ENCODE measurements at places on chromosomes 7 and 10.

DNA sequence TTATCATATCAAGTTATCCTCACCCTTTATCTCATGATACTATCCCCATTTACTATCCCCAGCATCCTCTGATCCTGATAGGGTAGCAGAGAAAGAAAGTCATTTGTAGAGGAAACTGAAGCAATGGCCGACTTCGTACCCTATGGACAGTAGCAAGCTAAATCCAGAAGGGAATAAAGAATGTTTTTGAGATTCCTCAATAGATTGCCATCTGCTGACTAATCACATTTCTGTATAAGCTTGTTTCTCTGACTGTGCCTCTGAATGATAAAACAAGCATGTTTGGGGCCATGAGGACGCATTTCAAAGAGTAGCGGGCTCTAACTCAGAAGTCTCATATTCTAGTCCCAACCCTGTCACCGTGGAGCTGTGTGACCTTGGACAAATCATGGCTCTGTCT, 13.2 kb upstream of the FAM107B start:
- DNase-seq, result no peak

- DNase-seq, result no peak
Observed at GRCh38 chr7:84452618-84453017, 258.0 kb upstream of the SEMA3A start.

- no peak for DNase-seq
Observed at GRCh38 chr10:117353684-117354083, 21.6 kb downstream of the PDZD8 start.

- DNase-seq, result no peak
Observed at GRCh38 chr7:142645777-142646176, 103.5 kb upstream of the PRSS1 start.

DNA sequence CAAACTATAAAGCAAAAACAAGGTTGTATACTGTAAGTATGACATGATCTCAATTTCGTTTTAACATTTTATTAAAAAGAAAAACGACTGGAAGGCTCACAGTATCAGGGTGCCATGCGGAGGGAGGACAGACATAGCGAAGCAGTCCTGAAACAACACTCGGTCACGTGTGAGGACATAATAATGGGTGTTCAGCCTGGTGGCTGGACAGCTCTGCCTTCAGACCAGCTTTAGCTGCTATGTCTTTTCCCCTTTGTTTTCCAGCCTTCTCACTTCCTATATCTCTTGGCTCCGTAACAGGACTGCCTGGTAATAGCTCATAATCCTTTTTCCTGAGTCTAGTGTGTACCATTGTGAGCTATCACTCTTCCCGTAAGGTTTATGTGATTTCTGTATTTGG, 18.4 kb upstream of the KLF14 start:
- DNase-seq, result no peak

DNA sequence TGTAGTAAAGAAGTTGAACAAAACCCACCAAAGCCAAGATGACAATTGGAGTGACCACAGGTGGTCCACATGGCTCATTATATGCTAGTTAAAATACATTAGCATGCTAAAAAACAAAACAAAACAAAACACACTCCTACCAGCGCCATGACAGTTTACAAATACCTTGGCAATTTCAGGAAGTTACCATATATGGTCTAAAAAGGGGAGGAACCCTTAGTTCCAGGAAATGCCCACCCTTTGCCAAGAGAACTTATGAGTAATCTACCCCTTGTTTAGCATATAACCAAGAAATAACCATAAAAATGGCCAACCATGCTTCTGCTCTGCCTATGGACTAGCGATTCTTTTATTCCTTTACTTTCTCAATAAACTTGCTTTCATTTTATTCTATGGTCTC, 979.1 kb upstream of the POT1 start:
- DNase-seq, result no peak

- DNase-seq, result no peak
Observed at GRCh38 chr7:91940171-91940570, 491 bp upstream of the AKAP9 start.

GRCh38 chr10:29314726-29315125, 25.9 kb downstream of the LYZL1 start:
- no peak for DNase-seq

- no peak for DNase-seq
Observed at GRCh38 chr7:107387573-107388219, 82.2 kb upstream of the GPR22 start.

DNA sequence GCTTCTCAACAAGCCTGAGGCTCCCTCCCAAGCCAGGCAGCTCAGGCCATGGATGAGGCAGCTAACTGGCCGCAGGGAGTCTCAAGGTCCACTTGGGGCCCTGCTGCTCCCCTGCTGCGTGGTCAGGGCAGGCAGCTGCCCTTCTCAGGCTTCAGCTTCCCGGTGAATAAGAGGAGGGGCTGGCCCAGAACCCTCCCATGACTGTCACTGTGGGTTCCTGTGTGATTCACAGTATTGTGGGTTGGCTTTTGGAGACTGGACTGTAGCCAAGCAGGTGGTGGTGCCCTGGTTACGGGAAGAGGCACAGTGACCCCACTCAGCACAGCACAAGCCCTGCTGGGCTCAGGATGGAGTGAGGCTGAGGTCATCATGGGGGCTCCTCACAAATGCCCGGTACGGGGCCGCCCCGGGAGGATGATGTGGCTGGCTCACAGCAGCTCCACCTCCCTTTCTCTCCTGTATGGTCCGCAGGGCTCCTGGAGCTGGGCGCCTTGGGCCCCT, 189.8 kb downstream of the HECW1 start:
- DNase-seq, result no peak

GRCh38 chr10:125102821-125103220, 57.5 kb downstream of the CTBP2 start:
- DNase-seq, result no peak

DNA sequence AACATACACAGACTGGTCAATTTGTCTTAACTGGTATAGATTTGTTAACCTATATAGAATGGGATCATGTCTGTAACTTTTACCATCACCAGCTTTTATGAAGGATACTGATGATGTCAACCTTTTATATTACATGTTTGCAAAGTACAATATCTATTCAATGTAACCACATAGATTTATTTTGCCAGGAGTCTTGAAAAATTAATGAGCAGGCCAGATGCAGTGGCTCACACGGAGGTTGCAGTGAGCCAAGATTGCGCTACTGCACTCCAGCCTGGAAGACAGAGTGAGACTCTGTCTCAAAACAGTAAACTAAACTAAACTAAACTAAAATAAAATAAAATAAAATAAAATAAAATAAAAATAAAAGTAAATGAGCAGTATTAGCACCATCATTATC, 30.0 kb upstream of the PARD3 start:
- DNase-seq, result no peak

- DNase-seq, result no peak
Observed at GRCh38 chr10:16909961-16910792, 93.0 kb upstream of the RSU1 start.

- DNase-seq, result no peak
Observed at GRCh38 chr7:121005996-121006584, 17.6 kb downstream of the CPED1 start.

- no peak for DNase-seq
Observed at GRCh38 chr10:44761076-44761475, 150.1 kb upstream of the TMEM72 start.

GRCh38 chr7:29408841-29409243, 154.8 kb upstream of the PRR15 start:
- DNase-seq, result peak; percentile 47

GRCh38 chr7:105187302-105188169, 173.5 kb downstream of the KMT2E start:
- DNase-seq, result no peak

GRCh38 chr10:18164093-18164492, 23.9 kb downstream of the CACNB2 start:
- no peak for DNase-seq

GRCh38 chr7:30391806-30392205, 86.8 kb downstream of the NOD1 start:
- DNase-seq, result no peak

DNA sequence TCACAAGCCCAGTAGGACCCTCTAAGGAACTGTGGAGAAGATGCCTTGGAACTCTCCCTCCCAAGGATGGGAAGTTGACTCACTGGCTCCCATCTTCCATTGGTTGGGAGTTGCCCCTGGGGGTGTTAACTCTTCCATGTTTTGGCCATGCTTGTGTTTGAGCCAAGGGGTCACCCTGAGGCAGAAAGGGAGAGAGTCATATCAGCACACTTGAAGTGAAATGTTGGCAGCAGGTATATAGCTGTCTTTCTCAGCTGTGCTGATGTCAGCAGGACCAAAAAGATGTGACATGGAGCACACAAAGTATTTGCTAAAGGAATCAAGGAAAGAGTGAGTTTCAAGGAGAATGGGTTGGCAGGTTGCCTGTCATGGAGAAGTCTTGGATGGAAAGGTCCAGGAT, 359.4 kb downstream of the RPS24 start:
- DNase-seq, result no peak

- peak; percentile 32 for DNase-seq
Observed at GRCh38 chr10:102409604-102410428, 8.8 kb downstream of the PSD start.

GRCh38 chr10:4916086-4916716, 47.0 kb upstream of the AKR1C1 start:
- no peak for DNase-seq

GRCh38 chr7:70037171-70037933, 439.1 kb downstream of the AUTS2 start:
- no peak for DNase-seq

- DNase-seq, result no peak
Observed at GRCh38 chr10:71009126-71009525, 120.8 kb upstream of the PCBD1 start.

DNA sequence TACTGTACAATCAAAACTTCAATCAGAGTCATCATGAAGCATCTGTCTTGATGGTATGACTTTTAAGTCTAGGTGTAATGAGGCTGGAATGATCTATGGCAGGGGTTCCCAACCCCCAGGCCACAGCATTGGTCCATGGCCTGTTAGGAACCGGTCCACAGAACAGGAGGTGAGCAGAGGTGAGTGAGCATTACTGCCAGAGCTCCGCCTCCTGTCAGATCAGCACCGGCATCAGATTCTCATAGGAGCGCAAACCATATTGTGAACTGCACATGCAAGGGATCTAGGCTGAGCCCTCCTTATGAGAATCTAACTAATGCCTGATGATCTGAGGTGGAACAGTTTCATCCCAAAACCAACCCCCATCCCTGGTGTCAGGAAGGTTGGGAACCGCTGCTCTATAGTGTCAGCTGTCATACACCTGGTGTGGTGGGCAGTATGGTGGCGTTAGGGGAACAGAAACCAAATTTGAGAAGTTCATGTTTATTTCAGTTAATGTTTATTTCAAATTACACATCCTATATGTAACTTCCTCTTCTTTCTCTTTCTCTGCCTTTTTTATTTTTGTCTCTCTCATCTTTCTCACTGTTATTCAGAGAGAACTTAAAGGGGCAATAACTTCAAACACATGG, 432.6 kb downstream of the TNS3 start:
- no peak for DNase-seq

- DNase-seq, result no peak
Observed at GRCh38 chr10:10796774-10797415, 220.8 kb upstream of the CELF2 start.

GRCh38 chr10:124990671-124991625, 49.0 kb downstream of the ZRANB1 start:
- no peak for DNase-seq

DNA sequence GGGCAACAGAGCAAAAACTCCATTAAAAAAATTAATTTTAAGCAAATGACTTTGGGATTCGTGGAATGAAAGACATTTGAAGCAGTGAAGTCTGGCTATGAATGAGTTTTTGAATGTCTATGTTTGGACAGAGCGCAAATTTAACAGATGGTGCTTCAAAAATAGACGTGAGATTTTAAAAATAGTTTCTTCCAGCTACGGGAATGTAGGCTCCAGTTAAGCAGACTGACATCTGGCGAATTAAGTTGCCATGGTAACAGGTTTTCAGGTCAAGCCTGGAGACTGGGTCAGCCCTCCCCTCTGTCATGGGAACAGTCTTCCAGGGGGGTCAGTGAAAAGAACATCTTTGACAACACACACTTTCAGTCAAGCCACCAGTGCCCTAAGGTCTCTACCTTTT, 62.0 kb downstream of the MYOF start:
- no peak for DNase-seq

DNA sequence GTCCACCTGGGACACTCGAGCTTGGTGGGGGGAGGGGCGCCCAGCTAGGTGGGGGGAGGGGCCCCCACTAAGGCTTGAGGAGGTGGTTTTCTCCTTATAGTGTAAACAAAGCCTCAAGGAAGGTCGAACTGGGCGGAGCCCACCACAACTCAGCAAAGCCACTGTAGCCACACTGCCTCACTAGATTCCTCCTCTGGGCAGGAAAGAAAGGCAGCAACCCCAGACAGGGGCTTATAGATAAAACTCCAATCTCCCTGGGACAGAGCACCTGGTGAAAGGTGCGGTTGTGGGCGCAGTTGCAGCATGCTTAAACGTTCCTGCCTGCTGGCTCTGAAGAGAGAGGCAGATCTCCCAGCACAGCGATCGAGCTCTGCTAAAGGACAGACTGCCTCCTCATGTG, 133.1 kb downstream of the SNX13 start:
- DNase-seq, result no peak

- DNase-seq, result no peak
Observed at GRCh38 chr10:49356944-49357343, 38.9 kb downstream of the DRGX start.

GRCh38 chr10:51397244-51397643, 302.2 kb downstream of the CSTF2T start:
- no peak for DNase-seq

DNA sequence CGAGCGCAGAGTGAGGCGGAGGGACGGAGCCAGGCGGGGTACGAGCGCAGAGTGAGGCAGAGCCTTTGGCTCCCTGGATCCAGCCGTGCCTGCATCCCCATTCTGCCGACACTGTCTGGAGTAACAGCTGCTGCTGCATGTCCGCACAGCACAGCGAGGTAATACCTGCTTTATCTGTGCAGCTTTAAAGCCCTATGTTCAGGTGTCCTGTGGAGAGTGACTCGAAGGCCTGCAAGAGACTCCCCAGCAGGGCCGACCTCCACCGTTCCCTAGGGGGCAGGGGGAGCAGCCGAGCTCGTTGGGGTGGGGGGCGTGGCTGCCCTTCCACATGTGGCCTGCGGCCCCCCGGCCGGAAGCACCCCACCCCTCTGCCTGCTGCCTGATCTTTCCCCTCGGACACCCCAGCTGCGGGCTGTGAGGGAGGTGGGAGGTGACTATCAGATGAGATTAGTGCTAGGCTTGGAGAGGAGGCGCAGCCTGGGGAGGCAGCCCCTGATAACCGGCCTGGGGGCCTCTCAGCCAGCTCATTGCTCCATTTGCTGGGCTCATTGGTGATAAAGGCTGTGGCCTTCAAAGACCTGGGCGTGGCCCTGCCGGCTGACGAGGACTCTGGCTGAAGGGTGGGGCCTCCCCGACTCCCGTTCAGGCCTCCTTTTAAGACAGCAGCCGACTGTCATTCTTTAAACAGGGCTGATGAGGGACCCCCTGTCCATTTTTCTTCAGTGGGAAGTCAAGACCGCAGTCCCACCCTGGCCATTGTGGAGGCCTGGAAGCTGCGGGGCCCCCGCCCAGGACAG, 8.0 kb downstream of the VENTX start:
- no peak for DNase-seq
